ENCODE measurements at places on chromosomes 7 and 10. TPM values are rescaled to one million over a fixed set of nuclear protein-coding genes. Genes with fewer than 3 reads are reported as not detected.

- DNase-seq = no peak
Measured at GRCh38 chr7:35556515-35557471, 138.1 kb downstream of the HERPUD2 start.

GRCh38 chr7:151226560-151226874 lies 488 bp downstream of the ABCF2 start:
- DNase-seq = no peak

- peak; percentile 3 for DNase-seq
Measured at GRCh38 chr7:2927592-2927991, 83.5 kb upstream of the GNA12 start.

DNA sequence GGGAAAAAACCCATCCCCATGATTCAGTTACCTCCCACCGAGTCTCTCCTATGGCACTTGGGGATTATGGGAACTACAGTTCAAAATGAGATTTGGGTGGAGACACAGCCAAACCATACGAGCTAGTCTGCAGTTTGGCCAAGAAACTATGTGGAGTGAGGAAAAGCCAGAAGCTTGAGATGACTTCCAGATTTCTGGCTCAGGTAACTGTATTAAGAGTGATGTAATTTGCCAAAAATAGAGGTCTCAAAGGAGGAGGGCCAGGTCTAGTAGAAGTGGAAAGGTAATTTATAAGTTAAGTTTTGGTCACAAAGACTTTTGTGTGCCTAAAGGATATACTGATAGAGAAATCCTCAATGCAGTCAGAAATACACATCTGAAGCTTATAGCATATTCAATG lies 279.7 kb upstream of the MGMT start:
- DNase-seq = no peak

DNA sequence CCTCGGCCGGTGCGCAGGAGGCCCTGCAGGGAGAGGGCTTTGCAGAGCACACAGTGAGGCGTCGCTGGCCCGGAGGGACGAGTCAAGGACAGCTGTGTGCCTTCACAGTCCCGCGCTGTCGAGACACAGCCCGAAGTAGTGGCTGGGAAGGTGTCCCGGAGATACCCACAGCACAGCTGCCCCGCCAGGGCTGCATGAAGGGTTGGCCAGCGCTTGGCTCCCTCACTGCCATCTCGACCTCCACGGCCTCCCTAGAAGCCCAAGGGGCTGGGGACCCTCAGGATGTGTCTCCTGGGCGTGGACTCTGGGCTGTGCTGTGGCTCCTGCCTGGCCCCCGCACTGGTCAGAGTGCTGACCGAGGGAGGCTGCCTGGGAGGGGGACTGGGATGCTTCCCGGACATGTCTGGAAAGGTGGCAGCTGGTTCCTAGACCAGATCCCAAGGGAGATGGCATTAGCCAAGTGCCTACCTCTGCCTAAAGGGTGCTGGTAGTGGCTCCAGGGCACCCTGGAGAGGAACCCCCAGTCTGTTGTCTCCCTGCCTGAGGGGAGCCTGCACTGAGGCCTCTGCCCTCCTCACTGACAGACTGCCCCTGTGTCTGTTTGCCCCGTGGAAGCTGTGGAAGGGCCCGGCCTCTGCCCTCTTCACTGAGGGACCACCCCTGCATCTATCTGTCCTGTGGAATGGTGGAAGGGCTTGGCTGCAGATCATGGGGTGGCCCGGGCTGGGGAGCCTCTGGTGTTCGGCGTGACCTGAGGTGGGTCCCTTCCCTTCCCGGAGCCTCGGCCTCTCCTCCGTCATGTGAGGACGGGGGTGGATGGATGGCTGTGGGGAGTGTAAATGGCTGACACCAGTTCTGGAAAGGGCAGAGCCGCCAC lies 5.8 kb downstream of the ELFN1 start:
- no peak for DNase-seq

DNA sequence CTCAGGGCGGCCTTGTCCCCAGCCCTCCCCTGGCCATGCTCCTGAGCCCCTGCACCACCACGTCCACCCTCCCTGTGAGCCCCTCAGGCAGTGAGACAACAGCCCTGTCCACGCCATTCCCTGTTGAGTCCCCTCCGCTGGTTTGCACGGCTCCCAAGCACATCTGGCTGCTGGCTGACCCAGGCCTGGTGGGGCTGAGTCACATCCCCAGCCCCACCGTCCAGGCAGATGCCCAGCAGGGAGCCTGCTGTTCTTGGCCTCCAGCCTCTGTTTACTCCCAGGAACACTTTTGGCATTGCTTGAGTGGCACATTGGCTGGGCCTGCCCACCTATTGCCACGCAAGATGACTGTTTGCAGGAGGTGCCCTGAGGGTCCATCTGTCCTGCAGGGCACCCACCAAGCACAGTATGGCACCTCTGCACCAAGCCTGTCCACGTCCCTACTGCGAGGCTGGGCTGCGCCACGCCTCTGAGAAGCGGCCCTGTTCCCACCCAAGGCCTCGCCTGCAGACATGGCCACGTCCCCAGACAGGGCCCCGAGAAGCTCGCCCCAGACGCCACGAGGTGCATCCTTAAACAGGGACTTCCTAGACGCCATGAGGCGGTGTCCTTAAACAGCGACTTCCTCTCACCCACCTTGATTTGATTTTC lies 48.4 kb upstream of the INPP5A start:
- DNase-seq = no peak

GRCh38 chr10:77279207-77279606 lies 358.4 kb downstream of the KCNMA1 start:
- no peak for DNase-seq

DNA sequence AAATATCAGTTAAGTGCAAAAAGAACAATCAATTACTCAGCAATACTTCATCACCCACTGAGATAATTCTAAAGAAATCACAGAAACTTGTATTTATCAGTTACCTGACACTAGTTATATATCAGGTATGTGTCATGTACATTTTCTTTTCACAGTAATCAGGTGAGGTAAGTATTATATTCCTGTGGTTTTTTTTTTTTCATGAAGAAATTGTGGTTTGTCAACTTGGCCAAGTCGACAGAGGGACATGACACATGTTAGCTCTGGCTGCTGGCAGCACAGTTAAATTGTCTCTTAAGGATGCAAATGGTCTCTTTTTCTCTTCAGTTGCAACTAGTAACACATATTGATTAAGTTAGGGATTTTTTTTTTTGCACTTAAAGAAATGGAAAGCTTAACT lies 13.7 kb upstream of the GPR141 start:
- no peak for DNase-seq

GRCh38 chr10:22647244-22647643 lies 67.1 kb downstream of the PIP4K2A start:
- no peak for DNase-seq

Gene ADCY1
- 0.03 TPM for total RNA-seq

Gene SNX8
- total RNA-seq = 18.6 TPM

Measured in activated naive CD8-positive, alpha-beta T cell treated with anti-CD3 and anti-CD28 coated beads, Interleukin-2, amount 10 ng/mL, durations not matched to agents 7 days and 5 days (primary cell).